ENCODE measurements at places on chromosomes 3 and 15.

- peak; percentile 24 for DNase-seq
Observed at GRCh38 chr3:30768703-30769550, 125.5 kb downstream of the GADL1 start.

GRCh38 chr3:178714925-178715832 is 178.9 kb downstream of the KCNMB2 start:
- DNase-seq = no peak

- DNase-seq = no peak
Observed at GRCh38 chr3:45187694-45188141, 38.4 kb downstream of the TMEM158 start.

- no peak for DNase-seq
Observed at GRCh38 chr3:155979746-155980145, 109.3 kb downstream of the GMPS start.

DNA sequence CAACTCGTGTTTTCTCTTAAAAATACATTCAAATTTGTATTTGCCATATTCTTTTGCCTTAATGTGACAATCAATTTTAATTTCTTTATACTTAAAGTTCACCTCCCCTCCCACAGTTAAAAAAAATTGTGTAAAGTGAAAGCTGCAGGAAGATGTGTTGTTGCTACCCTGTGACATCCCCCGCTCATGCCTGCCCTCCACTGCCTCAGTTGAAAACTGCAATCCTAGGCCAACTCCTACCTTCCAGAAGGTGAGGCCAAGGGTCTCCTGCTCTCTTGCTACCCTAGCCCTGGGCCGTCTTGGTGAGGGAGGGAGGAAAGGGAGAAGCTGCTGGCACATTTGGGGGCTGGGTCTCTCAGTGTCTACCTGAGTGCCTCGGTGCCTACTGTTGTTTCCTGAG is 57.0 kb upstream of the CMTM7 start:
- DNase-seq = no peak

- no peak for DNase-seq
Observed at GRCh38 chr3:134387293-134387692, 13.0 kb upstream of the AMOTL2 start.

- DNase-seq = no peak
Observed at GRCh38 chr3:148582126-148582525, 115.6 kb upstream of the AGTR1 start.

GRCh38 chr3:127728417-127729015 is 55.8 kb downstream of the ABTB1 start:
- DNase-seq = no peak
